ENCODE measurements at places on chromosomes 16 and 17. TPM values are rescaled to one million over a fixed set of nuclear protein-coding genes. Genes with fewer than 3 reads are reported as not detected.
A peak's percentile ranks its signal among the peaks of the same experiment; 100 is the strongest.

CES1 gene
- total RNA-seq: not detected

AURKB gene
- total RNA-seq: 104 TPM

DNA sequence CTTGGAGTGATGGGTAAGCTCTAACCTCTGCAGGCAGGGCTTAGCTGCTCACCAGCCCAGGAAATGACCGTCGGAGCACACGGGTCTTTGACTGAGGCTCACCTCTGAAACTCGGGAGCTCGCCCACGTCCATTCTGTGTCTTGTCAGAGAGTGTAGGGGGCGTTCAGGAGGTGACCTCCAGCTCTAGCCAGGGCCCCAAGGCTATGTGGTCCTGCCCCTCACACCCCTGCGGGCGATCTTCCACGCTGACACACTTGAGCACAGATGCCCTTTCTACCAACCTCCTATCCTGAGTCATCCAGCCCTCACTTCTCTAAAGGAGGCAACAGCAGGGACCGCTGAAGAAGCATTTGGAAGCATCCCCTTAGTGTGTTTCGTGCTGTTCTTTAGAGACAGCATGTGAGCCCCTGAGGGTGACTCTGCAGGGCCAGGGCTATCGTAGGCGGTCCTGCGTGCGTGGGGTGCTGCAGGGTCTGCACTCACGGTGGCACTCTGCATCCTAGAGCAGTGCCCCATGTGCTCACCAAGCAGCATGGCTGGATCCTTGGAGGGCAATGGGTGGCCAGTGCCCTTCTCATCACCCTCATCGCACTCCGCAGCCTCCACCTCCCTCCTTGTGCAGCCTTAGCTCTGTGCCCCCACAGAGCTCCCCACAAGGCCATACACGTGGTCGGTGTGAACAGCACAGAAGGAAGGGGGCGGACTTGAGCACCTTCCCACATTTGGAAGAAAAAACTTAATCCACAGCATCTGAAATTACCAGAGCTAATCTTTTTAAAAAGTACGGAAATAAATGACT, 33.8 kb downstream of the SLC47A1 start:
- no peak for DNase-seq

- no peak for DNase-seq
Measured at GRCh38 chr17:17109256-17109655, 67.0 kb downstream of the MPRIP start.

AP2B1 gene
- total RNA-seq: 200 TPM

KRTAP1-5 gene
- not detected for total RNA-seq

DNA sequence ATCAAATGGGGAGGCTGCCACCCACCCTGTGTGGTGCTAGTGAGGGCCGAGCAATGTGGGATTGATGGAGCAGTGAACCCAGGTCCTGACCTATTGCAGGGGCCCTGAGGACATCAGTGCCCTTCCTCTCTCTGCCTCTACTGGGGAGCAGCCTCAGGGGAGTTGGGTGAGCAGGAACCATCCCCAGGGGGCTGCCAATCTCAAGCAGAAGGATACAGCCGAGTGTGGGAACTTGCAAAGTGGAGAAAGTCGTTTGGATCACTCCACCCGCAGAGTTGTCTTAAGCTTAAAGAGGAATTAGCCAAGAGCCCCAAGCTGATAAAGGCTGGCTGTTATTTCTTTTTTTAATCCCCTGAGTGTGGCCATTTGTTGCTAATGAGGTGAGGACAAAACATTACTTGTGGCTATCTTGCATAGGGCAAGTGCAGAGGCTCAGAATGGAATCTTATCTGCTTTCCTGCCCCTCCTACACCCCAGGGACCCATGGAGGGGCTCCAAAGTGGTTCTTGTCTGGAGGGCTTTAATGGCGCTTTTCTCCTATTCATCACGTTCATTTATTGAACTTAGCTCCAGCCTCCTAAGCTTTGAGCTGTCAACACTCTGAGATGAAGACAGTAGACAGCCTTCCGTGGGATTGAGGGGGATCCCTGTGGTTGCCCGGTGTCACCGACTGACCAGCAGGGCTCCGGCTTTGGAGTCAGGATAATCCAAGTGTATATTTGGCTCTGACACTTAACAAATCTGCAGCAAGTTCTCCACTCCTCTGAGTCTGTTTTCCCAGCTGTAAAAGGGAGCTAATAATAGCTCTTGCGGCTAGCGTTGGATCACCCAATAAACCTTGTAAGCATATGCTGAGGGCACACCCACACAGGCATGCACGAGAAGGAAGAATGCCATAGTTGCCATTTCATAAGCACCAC, 45.1 kb downstream of the MYH11 start:
- DNase-seq: no peak

DNA sequence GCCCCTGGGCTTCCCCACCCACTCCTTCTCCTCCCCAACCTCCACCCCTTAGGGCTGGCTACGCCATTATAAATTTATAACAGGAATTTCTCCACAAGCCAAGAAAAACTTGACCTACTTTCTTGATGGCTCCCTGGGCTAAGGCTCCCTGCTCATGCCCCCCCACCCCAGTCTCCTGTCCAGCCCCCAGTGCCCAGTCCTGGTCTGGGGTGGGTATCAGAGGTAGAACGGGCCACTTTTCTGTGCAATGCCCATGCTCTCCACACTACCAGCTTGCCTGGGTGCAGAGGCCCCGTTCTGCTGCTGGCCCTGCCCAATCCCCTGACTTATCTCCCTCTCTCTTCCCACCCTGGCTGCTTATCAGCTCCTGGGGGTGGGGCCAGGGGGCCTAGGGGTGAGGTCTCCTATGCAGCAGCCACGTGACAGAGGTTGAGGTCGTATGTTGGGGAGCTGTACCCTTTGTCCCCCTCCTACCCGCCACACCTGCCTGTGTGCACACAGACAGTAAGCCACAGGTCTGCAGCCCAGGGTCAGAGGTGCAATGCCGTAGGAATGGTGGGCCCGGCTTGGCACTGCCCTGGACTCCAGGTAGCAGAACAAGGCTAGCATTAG, 10.1 kb downstream of the THRA start:
- DNase-seq: no peak

DHX40 gene
- total RNA-seq: 29.7 TPM

DNA sequence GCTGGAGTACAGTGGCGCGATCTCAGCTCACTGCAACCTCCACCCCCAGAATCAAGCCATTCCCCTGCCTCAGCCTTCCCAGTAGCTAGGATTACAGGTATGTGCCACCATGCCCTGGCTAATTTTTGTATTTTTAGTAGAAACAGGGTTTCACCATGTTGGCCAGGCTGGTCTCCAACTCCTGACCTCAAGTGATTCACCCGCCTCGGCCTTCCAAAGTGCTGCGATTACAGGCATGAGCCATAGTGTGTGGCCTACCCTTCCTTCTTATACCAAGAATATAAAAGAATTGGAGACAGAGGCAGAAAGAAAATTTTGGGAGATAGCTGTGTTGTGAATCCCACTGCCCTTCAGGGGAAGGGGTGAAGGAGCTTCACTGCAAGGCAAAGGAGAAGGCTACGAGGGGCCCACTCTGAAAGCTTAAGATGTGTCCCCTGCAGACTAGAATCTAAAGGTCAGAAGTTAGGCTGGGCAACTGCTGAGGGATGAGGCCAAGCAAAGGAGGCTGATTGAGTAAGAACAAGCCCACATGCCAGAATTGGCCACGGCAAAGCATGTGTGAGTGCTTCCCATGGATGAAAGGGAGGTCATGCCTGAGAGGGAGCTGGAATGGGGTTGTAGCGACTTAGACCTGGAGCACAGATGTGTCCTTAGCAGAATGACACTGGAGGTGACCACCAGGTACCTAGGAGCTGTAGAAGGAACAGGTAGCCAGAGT, 8.4 kb upstream of the CRYBA1 start:
- no peak for DNase-seq

- no peak for DNase-seq
Measured at GRCh38 chr16:27083861-27084261, 17.1 kb downstream of the C16orf82 start.

- DNase-seq: peak; percentile 88
Measured at GRCh38 chr17:2029911-2030778, at the start of gene DPH1. DPH1 (plus strand) TSS chr17:2030153; CDS start chr17:2030170, 17 bp downstream.

PLXDC1 gene
- total RNA-seq: not detected

DNA sequence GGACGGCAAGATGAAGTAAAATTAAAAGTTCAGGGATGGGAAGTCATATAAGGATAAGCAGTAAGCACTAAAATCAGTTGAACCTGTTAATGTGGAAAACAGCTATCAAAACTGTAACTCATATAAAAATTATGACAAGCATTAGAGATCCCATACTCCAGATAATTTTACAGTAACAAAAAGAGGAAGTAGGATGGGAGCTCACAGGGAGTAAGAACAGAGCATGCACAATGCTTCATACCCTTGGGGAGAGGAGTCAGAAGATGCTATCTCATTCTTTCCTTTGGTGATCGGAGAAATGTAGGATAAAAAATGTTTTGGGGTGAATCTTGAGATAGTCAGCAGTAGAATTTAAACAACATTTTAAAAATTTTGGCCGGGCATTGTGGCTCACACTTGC, 164.7 kb upstream of the CACNG5 start:
- DNase-seq: no peak

ARHGAP23 gene
- total RNA-seq: 190 TPM

- peak; percentile 41 for DNase-seq
Measured at GRCh38 chr17:55726440-55726839, 3.8 kb upstream of the TMEM100 start.

Measured in endothelial cell of umbilical vein (primary cell).